K562 (cell line): ENCODE measurements at places on chromosomes 16 and 17. TPM values are rescaled to one million over a fixed set of nuclear protein-coding genes. Genes with fewer than 3 reads are reported as not detected.

- H3K4me1 ChIP-seq: no peaks in the 10 kb centered on the region
- no peak overlapping the region for H3K4me3 ChIP-seq
- H3K27me3 ChIP-seq: peaks cover 18% of the 10 kb centered on the region
- no peaks in the 10 kb centered on the region for H3K36me3 ChIP-seq
- no peak overlapping the region for H3K27ac ChIP-seq
Observed at GRCh38 chr16:22685459-22685830, 128.5 kb upstream of the HS3ST2 start.

DNA sequence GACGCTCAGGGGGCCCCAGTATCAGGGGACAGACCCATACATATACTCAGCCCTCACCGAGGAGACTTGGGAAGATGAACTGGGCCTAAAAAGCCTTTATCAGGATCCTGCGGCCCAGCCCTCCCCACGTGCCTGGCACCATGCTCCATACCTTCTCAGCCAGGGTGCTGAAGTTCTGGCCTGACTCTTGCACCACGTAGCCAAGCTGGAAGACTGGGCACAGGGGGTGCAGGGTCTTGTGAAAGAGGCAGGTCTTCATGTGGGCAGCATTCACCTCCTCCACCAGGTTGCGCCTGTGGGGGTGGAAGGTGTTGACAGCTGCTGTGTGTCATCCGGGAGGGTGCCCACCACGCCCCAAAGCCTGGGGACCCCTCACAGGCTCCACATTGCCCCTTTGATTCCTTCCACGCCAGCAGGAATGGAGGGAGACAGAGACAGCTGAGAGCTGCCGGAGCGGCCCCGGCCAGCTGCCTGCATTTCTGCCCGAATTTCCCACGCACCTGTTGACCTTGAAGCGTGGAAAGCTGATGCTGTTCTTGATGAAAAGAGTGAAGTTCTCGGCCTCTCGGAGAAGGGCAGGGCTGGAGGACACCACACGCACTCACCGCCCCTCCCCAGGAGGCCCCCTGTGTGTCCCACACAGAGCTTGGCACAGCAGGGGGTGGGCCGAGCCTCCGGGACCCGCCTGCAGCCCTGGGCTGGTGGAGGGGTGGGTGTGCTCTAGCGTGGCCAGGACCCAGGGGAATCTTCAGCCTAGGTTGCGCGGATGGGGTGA, 10.4 kb upstream of the CAMKK1 start:
- H3K27me3 ChIP-seq: no peaks in the 10 kb centered on the region
- H3K27ac ChIP-seq: no peak overlapping the region
- H3K4me3 ChIP-seq: no peak overlapping the region
- H3K36me3 ChIP-seq: no peaks in the 10 kb centered on the region
- no peak for DNase-seq
- H3K4me1 ChIP-seq: no peaks in the 10 kb centered on the region

- H3K4me1 ChIP-seq: no peaks in the 10 kb centered on the region; the same call in 2 of the 3 replicates
- no peak for DNase-seq
- H3K27ac ChIP-seq: no peak overlapping the region
- no peaks in the 10 kb centered on the region for H3K36me3 ChIP-seq
Observed at GRCh38 chr16:11325404-11326083, 19.7 kb upstream of the RMI2 start.

The KRTAP2-2 gene
- total RNA-seq: not detected in 2 replicates

The CCL15 gene
- not detected in 2 replicates for total RNA-seq

The CDH8 gene
- 1.1 and 1.4 TPM in 2 replicates for total RNA-seq

GRCh38 chr16:11105038-11105903, 150.7 kb downstream of the SOCS1 start:
- no peaks in the 10 kb centered on the region for H3K27me3 ChIP-seq
- DNase-seq: peak; percentile 94
- H3K4me1 ChIP-seq: peaks cover 56% of the 10 kb centered on the region
- H3K36me3 ChIP-seq: peaks cover 8% of the 10 kb centered on the region; the same call in 1 of the 3 replicates
- no peak overlapping the region for H3K4me3 ChIP-seq

DNA sequence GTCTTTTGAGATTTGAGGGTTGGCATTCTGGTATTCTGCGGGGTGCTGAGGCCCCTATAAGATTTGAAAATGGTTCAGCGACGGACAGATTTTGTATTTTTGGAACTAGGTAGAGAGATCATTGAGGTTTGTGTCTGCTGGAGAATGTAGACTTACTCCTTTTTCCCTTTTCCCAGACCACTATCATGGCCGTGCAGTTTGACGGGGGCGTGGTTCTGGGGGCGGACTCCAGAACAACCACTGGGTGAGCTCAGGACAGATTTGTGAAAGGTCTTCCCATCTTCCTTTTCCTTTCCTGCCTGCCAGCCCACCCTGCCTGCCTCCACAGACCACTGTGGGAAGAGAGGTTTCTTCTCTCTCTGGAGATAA, 572 bp downstream of the PSMB6 start:
- DNase-seq: peak; percentile 53
- H3K4me1 ChIP-seq: no peaks in the 10 kb centered on the region
- H3K27me3 ChIP-seq: no peaks in the 10 kb centered on the region
- peak overlapping the region; percentile 97 for H3K4me3 ChIP-seq

The TMUB2 gene
- total RNA-seq: 20.3 and 21.1 TPM in 2 replicates

The CCL16 gene
- not detected in 2 replicates for total RNA-seq

GRCh38 chr17:31433091-31433790, 41.8 kb downstream of the RAB11FIP4 start:
- no peaks in the 10 kb centered on the region for H3K36me3 ChIP-seq
- H3K27me3 ChIP-seq: peaks cover 61% of the 10 kb centered on the region
- no peak overlapping the region for H3K4me3 ChIP-seq
- peaks cover 16% of the 10 kb centered on the region for H3K4me1 ChIP-seq
- no peak for DNase-seq

The ZNF75A gene
- total RNA-seq: 13.9 and 14.2 TPM in 2 replicates

DNA sequence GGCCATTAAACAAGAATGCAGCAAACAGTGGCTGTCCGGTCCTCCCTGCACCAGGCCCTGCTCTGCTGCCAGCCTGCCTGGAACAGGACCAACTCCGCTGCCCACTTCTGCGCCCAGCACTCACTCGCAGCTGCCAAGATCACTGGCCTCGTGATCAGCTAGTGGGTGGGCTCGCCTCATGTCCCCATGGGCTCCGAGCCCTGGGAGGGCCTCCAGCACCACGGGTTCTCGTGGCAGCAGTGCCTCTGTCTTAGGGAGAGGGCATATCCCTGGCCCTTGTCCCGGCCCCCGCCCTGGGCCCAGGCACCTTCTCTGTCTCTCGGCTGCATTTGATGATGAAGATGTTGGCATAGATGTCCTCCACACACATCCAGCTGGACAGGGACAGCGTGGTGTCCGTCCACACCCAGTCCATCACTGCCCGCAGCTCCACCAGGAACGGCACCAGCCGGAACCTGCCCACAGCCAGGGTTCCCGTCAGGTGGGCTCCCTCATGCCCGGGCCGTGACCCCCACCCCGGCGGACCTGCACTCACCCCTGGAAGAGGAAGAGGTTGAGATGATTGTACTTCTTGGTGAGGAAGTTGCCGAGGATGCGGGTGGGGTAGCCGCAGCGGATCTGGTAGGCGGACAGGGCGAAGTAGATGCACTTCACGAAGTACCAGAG, 13.1 kb downstream of the CTU2 start:
- H3K4me3 ChIP-seq: no peak overlapping the region
- DNase-seq: no peak
- H3K27ac ChIP-seq: no peak overlapping the region

GRCh38 chr17:70184770-70185169, 15.4 kb downstream of the KCNJ2 start:
- DNase-seq: no peak
- H3K27me3 ChIP-seq: no peaks in the 10 kb centered on the region
- H3K36me3 ChIP-seq: no peaks in the 10 kb centered on the region
- H3K4me1 ChIP-seq: no peaks in the 10 kb centered on the region
- no peak overlapping the region for H3K27ac ChIP-seq

DNA sequence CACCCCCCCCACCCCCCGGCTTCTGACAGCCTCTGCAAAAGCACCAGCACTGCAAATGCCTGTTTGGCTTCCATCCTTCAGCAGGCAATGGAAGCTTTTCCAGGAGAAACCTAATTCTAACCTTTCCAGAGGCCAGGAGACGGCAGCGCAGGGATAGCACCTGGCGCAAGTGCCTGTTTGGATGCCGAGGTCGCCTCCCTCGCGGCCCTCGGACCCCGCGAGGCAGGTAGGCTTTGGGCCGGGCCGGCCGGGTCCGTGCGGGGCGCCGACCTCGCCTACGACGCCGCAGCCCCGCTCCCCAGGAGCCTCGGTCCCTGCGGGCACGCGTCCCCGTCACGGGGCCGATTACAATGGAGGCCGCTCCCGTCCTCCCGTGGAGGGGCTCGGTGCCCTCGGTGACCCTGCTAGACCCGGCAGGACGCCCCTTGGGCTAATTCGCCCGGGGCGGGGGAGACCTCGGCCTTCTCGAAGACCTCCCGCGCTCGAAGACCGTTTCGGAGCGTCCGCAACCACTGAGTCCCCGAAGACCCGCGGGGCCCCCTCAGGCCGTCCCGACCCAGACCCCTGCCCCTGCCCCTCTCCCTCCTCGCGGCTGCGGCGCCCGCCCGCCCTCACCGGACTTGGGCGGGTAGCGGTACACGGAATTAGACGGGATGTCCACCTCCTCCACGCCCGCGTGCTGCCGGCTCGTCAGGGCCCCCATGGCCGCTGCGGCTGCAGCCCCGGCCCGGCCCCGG, 587 bp downstream of the RNF157 start:
- H3K4me1 ChIP-seq: peaks cover 27% of the 10 kb centered on the region; the same call in 2 of the 3 replicates
- DNase-seq: peak; percentile 19
- peak overlapping the region; percentile 51 for H3K4me3 ChIP-seq
- peak overlapping the region; percentile 85 for H3K27ac ChIP-seq
- H3K27me3 ChIP-seq: no peaks in the 10 kb centered on the region
- 0 out of 3 replicates have a peak, but pooled peaks cover 3% of the 10 kb centered on the region for H3K36me3 ChIP-seq

GRCh38 chr17:28572259-28573039, 1.1 kb upstream of the PIGS start:
- peak; percentile 43 for DNase-seq
- no peaks in the 10 kb centered on the region for H3K27me3 ChIP-seq
- peak overlapping the region; percentile 83; the same call in 2 of the 3 replicates for H3K27ac ChIP-seq
- peak overlapping the region; percentile 82 for H3K4me3 ChIP-seq
- H3K4me1 ChIP-seq: peaks cover 38% of the 10 kb centered on the region
- H3K36me3 ChIP-seq: peaks cover 52% of the 10 kb centered on the region

DNA sequence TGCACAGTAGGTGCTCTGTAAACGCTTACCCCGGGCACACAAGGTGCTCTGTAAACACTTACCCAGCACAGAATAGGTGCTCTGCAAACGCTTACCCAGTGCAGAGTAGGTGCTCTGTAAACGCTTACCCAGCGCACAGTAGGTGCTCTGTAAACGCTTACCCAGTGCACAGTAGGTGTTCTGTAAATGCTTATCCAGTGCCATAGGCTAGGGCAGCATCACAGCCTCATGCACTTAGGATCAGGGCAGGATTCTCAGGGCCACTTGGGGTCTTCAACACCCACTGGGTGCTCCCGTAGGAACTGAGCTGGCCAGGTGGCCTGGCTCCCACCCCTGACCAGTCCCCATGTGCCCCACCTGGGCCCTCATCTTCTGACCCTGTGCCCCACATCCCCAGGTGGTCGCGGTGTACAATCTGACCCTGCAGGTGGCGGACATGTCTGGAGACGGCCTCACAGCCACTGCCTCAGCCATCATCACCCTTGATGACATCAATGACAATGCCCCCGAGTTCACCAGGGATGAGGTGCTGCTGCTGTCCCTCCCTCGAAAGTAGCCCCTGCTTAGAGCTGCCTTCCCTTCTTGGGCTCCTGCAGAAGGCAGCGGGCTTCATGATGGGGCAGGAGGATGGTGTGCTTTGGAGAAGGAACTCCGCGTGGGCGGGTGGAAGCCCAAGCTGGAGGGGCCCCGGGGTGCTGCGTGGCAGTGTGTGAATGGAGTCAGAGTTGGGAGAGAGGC, 13.1 kb downstream of the SLC22A31 start:
- H3K4me1 ChIP-seq: no peaks in the 10 kb centered on the region; the same call in 1 of the 3 replicates
- no peaks in the 10 kb centered on the region for H3K27me3 ChIP-seq
- DNase-seq: no peak
- H3K36me3 ChIP-seq: no peaks in the 10 kb centered on the region
- H3K4me3 ChIP-seq: no peak overlapping the region
- peak overlapping the region; percentile 30; the same call in 1 of the 3 replicates for H3K27ac ChIP-seq

DNA sequence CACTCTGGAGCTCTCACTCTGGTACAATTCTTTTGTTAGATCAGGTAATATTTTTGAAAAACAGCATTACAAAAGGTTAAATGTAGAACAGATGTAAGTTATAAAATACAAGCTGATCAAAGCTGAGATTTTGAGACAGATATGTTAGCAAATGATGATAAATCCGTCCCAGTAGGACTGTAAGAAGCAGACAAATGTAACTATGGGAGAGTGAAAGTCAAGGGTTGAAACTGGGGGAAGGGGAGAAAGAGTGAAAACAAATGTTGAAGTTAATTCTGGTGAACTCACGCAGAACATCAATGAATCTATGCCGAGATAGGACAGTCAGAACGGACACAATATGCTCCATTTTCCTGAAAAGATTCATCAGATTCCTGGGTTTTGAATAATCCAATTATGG, 298.9 kb upstream of the IRX5 start:
- no peak for DNase-seq
- peaks cover 11% of the 10 kb centered on the region for H3K27me3 ChIP-seq
- no peak overlapping the region for H3K4me3 ChIP-seq
- no peak overlapping the region for H3K27ac ChIP-seq
- H3K36me3 ChIP-seq: no peaks in the 10 kb centered on the region

DNA sequence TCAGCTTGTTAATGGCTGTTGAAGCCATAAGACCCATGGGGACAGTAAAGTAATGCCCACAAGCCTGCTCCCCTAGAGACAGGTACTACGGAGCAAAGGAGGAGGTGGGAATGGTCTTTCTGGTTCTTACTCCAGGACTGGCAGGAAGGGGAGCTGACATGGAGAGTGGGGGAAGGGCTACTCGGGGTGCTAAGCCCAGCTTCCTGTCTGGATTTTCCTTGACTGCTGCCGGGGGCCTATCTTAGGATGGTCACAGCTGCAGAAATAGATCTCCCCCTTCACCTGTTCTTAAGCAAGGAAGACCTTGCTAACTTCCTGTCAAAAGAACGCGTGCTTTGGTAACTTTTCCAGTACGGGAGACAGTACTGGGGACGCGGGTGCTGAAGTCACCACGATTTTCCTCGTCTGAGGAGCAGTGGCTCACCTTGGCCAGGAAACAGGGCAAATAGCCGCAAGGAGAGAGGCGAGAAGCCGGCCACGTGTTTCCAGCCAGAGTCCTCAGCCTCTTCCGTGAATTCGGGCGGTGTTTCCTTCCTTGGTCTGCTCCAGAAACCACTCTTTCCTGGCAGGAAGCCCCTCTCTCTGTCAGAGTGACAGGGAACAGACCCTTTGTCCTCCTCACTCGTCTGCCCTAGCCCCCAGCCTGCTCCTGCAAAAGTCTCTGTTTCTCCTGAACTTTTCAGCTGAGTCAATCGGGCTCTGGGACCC, 656 bp upstream of the PRR29 start:
- H3K36me3 ChIP-seq: peaks cover under 1% of the 10 kb centered on the region; the same call in 1 of the 3 replicates
- peaks cover 43% of the 10 kb centered on the region for H3K4me1 ChIP-seq
- DNase-seq: no peak
- H3K4me3 ChIP-seq: peak overlapping the region; percentile 52
- H3K27ac ChIP-seq: no peak overlapping the region

- peaks cover 28% of the 10 kb centered on the region for H3K27me3 ChIP-seq
- no peak overlapping the region for H3K27ac ChIP-seq
- H3K4me1 ChIP-seq: no peaks in the 10 kb centered on the region
- DNase-seq: no peak
- no peak overlapping the region for H3K4me3 ChIP-seq
Observed at GRCh38 chr17:250487-251300, 69.2 kb upstream of the DOC2B start.

- peak; percentile 73 for DNase-seq
- no peaks in the 10 kb centered on the region for H3K36me3 ChIP-seq
- H3K4me3 ChIP-seq: no peak overlapping the region
- no peaks in the 10 kb centered on the region for H3K27me3 ChIP-seq
- peaks cover 3% of the 10 kb centered on the region; the same call in 1 of the 2 replicates for H3K4me1 ChIP-seq
- no peak overlapping the region for H3K27ac ChIP-seq
Observed at GRCh38 chr17:63405741-63406261, 40.3 kb downstream of the CYB561 start.

The CD79B gene
- total RNA-seq: 0.38 and 0.62 TPM in 2 replicates

The CSH2 gene
- total RNA-seq: not detected in 2 replicates
